ENCODE measurements at places on chromosomes 2 and 18.

DNA sequence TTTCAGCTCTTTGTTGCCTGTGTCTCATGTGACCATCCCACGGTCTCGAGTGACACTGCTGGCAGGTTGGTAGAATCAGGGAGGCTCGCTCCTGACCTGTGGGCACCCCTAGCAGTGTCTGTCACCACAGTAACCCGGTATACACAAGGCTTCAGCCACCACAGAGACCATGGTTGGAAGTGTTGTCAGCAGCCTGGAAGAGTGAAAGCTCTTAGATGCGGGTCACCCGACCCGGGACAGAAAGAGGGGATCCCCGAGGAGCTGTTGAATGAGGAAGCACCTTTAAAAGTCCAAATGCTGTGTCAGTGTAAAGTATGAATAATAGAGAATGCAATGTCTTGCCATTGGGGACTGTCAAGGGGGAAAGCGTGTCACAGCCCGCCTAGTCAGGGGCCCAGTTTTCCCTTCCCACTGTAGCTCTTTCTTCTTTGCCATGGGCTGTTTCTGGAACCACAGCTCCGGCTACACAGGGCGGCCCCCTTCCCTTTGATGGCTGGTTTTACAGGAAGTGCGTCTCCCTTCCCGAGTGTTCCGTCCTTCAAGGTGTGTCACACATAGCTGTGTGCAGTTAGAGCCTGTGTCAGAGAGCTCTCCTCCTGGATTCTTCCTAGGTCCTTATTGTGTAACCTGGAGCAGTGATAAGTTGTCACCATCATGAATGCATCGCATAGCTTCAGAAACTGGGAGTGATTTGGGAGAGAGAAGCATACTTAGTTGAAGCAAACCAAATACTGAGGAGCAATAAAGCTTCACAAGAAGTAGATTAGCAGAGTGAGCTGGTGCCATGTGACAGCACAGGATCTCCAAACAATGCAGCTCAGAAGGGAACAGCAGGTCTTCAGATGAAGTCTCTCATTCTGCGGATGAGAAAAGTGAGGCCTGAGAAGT lies 81.4 kb downstream of the MTCL1 start:
- no peak for DNase-seq

GRCh38 chr2:128315829-128316776 lies 2.6 kb downstream of the HS6ST1 start:
- DNase-seq = peak; percentile 33

- no peak for DNase-seq
These were observed 123.8 kb upstream of the STON1 start for GRCh38 chr2:48406116-48406515.

- no peak for DNase-seq
These were observed 220.1 kb upstream of the NCKAP5 start for GRCh38 chr2:133788386-133788785.

- DNase-seq = no peak
These were observed 435.7 kb downstream of the ZEB2 start for GRCh38 chr2:144084114-144084661.

DNA sequence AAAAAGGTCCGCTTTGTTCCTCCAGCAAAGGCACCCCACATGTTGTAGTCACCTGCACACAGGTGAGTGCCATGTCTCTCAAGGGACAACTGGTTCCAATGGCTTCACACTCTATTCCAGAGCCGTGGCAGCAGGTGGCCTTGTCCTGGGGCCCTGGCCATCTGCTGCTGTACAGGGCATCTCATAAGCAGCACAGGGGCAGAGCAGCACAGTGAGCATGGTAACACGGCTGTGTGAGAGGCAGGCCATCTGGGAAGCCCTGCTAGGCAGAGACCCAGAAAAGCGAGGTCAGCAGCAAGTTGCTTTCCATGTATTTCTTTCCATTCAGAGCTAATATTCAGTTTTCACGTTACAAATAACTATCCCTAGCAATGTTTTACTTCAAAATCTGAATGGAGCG lies 54.7 kb downstream of the CMPK2 start:
- peak; percentile 49 for DNase-seq

- DNase-seq = peak; percentile 20
These were observed 29.9 kb downstream of the KLHL29 start for GRCh38 chr2:23414871-23415270.

GRCh38 chr18:2874765-2875164 lies 28.0 kb downstream of the EMILIN2 start:
- no peak for DNase-seq

GRCh38 chr2:19300961-19301360 lies 57.5 kb downstream of the OSR1 start:
- no peak for DNase-seq

DNA sequence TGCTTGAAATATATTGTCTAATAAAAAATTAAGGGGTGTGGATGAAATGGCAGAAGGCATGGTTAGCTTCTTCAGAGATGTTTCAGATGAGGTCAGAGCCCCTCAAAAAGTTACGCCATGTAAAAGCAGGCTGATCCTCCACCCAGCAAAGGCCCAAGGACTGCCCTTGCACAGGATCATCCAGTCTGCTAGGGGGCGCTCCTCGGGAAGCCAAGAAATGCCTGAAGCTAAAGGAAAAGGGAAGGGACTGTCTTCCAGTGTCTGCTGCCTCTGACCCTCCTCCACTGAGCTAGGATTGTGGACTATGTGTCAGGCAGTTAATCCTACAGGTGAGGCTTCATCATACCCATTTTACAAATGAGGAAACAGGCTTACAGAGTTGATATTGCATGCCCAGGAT lies 33.8 kb upstream of the TEX51 start:
- DNase-seq = no peak

DNA sequence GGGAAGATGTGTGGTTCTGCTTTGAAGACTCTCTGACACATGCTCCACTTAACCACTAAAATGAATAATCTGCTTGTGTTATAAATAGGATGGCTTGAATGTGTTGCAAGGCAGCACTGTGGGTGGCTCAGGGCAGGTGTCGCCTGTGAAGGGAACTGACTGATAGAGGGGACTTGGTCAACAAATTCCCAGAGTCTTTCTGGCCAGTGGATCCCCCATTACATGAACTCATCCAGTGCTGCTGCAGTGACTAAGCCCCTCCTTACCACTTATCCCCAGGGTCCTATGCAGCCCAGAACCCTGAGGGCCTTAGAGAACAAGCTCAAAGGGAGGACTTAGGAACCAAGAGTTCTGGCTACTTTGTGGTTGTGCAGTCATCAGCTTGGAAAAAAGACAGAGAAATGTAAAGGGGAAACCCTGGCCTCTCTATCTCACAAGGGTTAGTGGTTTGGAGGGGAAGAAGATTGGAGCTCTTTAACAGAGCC lies 226.2 kb upstream of the TNP1 start:
- no peak for DNase-seq

GRCh38 chr2:86186431-86186830 lies 8.8 kb downstream of the IMMT start:
- no peak for DNase-seq

GRCh38 chr2:68099260-68099659 lies 36.5 kb upstream of the C1D start:
- DNase-seq = no peak

Measured in retina (tissue), 1 donor.